HepG2 (cell line): ENCODE measurements at places on chromosomes 6 and 20. TPM values are rescaled to one million over a fixed set of nuclear protein-coding genes. Genes with fewer than 3 reads are reported as not detected.

The GJA1 gene
- not detected in 2 replicates for total RNA-seq

- no peak overlapping the region for H3K27ac ChIP-seq
- no peaks in the 10 kb centered on the region for H3K4me1 ChIP-seq
- no peak overlapping the region for H3K4me3 ChIP-seq
- H3K27me3 ChIP-seq, result no peaks in the 10 kb centered on the region; the same call in 2 of the 3 replicates
These were observed 94.4 kb downstream of the LAMP5 start for GRCh38 chr20:9608639-9609340.

GRCh38 chr6:39327507-39327906 lies 5.0 kb upstream of the KCNK16 start:
- H3K27ac ChIP-seq, result no peak overlapping the region
- H3K4me3 ChIP-seq, result no peak overlapping the region
- DNase-seq, result no peak
- peaks cover 17% of the 10 kb centered on the region; the same call in 2 of the 3 replicates for H3K27me3 ChIP-seq
- no peaks in the 10 kb centered on the region for H3K4me1 ChIP-seq
- H3K36me3 ChIP-seq, result no peaks in the 10 kb centered on the region

The PROKR2 gene
- total RNA-seq, result not detected in 2 replicates

DNA sequence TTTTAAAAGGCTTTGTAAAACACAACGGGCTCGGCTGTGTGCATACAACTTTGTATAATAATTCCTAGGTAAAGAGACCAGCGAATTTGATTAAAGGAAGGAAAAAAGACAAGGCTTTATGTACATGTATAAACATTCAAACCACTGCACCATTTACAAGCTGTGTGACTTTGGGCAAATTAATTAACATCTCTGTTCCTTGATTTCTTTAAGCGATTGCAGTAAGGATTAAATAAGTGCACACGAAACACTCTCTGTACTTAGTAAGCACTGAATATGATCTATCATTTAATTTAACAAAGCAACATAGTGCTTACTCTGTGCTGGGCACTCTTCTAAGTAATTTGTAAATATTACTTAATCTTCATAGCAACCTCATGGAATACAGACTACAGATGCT lies 19.5 kb upstream of the OCSTAMP start:
- peaks cover 23% of the 10 kb centered on the region for H3K4me1 ChIP-seq
- H3K27me3 ChIP-seq, result no peaks in the 10 kb centered on the region
- no peak overlapping the region for H3K4me3 ChIP-seq
- peaks cover 3% of the 10 kb centered on the region; the same call in 2 of the 3 replicates for H3K36me3 ChIP-seq

GRCh38 chr20:15379681-15380296 lies 1042.4 kb upstream of the FLRT3 start:
- H3K4me1 ChIP-seq, result no peaks in the 10 kb centered on the region
- no peak overlapping the region for H3K4me3 ChIP-seq
- no peak overlapping the region for H3K27ac ChIP-seq
- no peaks in the 10 kb centered on the region for H3K27me3 ChIP-seq
- H3K36me3 ChIP-seq, result no peaks in the 10 kb centered on the region

DNA sequence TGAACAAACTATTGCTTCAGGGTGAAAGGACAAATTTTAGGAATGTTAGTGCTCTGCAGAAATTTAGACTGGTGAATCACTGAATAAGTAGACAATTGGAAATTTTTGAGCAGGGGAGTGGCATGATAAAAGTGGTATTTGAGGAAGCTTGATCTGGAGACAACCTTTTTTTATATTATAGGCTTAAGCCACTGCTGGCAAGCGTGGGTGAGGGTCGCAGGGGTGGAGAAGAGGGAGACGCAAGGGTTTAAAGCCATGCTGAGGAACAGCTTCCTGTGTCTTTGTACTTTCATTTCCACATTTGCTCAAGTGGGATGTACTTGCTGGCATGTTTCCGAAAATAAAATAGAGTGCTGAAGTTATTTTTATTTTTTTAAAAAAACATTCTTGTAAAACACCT lies 23.7 kb downstream of the NCOA7 start:
- no peaks in the 10 kb centered on the region for H3K27me3 ChIP-seq
- peaks cover 36% of the 10 kb centered on the region for H3K4me1 ChIP-seq
- H3K36me3 ChIP-seq, result no peaks in the 10 kb centered on the region
- H3K4me3 ChIP-seq, result no peak overlapping the region
- DNase-seq, result no peak

DNA sequence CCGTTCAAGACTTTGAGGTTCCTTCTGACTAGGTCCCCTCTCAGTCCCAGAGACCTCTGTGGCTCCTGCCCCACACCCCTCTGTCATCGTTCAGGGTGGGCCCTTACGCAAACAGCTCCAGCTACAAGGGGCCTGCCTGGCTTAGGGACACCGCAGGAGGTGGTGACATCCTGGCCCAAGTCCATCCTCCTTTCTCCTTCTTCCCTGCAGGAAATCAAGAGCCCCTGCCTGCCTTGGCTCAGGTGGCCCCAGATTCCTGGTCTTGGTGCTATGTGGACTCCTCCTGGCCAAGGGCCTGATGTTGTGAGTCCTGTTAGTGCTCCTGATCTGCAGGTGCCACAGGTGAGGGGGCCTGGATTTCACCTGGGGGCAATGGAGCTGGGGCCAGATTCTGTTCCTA lies 8.1 kb downstream of the TREML4 start:
- H3K4me3 ChIP-seq, result no peak overlapping the region
- H3K27me3 ChIP-seq, result peaks cover 35% of the 10 kb centered on the region
- H3K36me3 ChIP-seq, result no peaks in the 10 kb centered on the region

DNA sequence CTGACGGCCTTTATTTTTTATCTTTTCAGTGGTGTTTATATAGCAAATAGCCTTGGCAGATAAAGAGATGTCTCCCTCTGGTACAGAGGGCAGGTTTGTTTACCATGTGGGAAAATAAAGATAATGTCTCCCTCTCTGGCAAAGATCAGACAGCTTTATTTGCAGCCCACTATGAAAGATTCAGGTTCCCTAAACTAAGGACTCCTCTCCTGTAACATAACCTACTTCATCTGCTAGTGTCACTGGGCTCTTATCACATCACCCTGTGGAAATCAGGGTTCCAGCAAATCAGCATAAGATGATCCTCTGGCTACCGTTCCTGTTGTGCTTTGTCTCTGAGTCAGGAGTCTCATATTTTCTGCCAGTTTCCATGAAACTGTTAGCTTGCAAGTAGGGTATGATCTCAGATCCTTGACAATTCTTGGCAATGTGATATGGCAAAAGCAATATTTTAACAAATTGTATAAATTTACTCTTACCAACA lies 3.1 kb downstream of the FBXL4 start:
- H3K27ac ChIP-seq, result peak overlapping the region; percentile 65
- H3K4me3 ChIP-seq, result peak overlapping the region; percentile 90; the same call in 1 of the 2 replicates
- DNase-seq, result peak; percentile 90
- H3K27me3 ChIP-seq, result no peaks in the 10 kb centered on the region; the same call in 2 of the 3 replicates
- H3K36me3 ChIP-seq, result no peaks in the 10 kb centered on the region
- peaks cover 50% of the 10 kb centered on the region for H3K4me1 ChIP-seq

The PTK6 gene
- not detected in 2 replicates for total RNA-seq

DNA sequence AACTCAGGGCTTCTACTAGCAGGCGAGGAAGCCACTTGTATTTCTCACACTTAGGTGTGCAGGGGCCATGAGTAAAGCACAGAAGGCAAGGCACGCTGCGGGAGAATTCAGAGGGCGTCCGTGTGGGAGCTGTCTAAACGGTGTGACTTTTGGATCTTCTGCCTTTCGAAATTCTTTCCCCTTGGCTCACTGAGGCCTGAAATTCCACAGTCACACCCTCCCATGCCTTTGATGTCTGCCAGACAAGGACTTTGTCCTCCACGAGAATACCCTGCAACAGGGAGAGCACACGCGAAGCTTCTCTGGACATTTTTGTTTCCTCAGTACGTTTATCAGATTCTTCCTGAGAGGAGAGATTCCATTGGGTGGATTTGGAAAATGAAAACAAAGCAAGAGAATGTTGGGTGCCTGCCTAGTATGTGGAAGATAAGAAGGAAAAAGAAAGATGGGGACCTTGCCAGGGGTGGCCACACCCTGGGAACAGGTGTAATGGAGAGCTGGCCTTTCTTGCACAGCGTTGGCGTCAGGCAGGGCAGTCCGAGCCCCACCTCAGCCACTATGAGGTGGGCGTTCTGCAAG lies 235.7 kb downstream of the MYLK4 start:
- peak overlapping the region; percentile 42 for H3K4me3 ChIP-seq
- DNase-seq, result peak; percentile 99
- no peaks in the 10 kb centered on the region for H3K27me3 ChIP-seq

The SLC23A2 gene
- 26.2 and 42.2 TPM in 2 replicates for total RNA-seq

- no peak for DNase-seq
- no peak overlapping the region for H3K4me3 ChIP-seq
- no peaks in the 10 kb centered on the region for H3K36me3 ChIP-seq
- H3K27me3 ChIP-seq, result peaks cover 37% of the 10 kb centered on the region
These were observed 130.7 kb downstream of the DLL1 start for GRCh38 chr6:170160031-170160627.

DNA sequence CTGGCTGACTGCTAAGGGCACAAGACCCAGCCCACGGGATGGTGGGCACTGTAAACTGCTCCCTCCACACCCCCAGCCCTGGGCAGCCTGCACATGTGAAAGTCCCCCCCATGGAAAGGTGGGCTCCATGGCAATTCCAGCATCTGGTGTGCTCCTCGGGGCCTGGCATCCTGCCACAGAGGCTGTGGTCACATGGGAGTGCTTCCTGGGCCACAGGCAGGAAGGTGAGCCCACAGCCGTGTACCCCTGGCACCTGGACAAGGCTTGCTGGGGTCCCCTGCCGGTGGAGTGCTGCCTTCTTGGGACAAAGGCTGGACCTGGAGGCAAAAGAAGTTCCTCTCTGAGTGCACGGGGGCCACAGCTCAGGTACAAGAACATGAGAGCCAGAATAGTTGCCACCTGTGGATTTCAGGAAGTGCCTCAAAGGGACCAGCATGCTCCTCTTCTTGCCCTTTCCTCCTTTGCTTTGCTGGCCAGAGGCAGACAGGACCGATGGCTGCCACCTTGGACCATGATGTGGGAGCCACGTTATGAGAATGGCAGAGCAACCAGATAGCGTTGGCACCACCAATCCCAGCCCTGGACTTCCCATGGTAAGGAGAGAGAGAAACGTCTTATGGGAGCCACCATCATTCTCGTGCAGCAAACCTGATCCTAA lies 120.2 kb upstream of the MLN start:
- no peak overlapping the region for H3K27ac ChIP-seq
- H3K4me1 ChIP-seq, result no peaks in the 10 kb centered on the region
- H3K4me3 ChIP-seq, result no peak overlapping the region
- no peak for DNase-seq
- H3K27me3 ChIP-seq, result no peaks in the 10 kb centered on the region; the same call in 1 of the 2 replicates

The CTCFL gene
- not detected in 2 replicates for total RNA-seq

- H3K27ac ChIP-seq, result no peak overlapping the region
- H3K27me3 ChIP-seq, result peaks cover 4% of the 10 kb centered on the region; the same call in 1 of the 3 replicates
- DNase-seq, result no peak
- peaks cover 37% of the 10 kb centered on the region for H3K4me1 ChIP-seq
- H3K36me3 ChIP-seq, result no peaks in the 10 kb centered on the region
These were observed 17.1 kb upstream of the SNTA1 start for GRCh38 chr20:33460711-33461110.

DNA sequence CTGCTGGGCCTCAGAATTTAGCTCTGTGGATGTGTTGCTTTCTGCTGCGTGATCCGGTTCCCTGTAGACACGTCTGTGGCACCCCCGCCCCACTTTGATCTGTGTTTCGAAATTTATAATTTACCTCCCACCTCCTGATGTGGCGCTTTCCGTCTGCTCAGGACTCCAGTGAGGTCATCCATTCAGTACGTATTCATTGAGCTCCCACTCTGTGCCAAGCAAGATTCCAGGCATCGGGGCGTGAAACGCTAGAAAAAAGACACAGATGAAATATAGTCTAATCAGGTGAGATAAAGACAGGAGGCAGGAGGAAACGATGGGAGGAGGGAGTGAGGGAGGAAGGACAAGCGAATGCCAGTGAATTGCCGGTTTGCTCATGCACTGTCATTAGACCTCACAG lies 431.9 kb upstream of the SULF2 start:
- H3K27ac ChIP-seq, result no peak overlapping the region
- no peak for DNase-seq
- no peaks in the 10 kb centered on the region for H3K36me3 ChIP-seq
- peaks cover 19% of the 10 kb centered on the region for H3K4me1 ChIP-seq
- peaks cover 3% of the 10 kb centered on the region; the same call in 1 of the 3 replicates for H3K27me3 ChIP-seq

DNA sequence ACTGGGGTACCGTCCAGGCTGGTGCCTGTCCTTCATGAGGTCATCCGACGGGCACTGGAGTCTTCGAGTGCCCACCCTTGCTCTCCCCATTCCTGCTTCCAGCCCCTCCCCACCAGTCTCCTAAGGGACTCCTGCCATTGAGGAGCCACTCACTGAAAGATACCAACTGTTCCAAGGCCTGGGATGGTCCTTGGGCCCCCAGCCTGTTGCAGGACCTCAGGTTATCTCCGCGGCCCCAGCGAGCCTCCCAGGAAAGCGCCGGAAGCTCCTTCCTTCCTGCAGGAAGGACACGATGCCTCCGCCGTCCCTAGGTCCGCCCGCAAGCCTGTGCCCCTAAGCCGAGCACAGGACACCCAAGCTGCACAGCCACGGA lies 1.2 kb downstream of the NKAIN4 start:
- peaks cover 28% of the 10 kb centered on the region for H3K27me3 ChIP-seq
- no peak overlapping the region for H3K27ac ChIP-seq
- H3K4me3 ChIP-seq, result no peak overlapping the region
- no peak for DNase-seq
- H3K36me3 ChIP-seq, result no peaks in the 10 kb centered on the region
- peaks cover 17% of the 10 kb centered on the region for H3K4me1 ChIP-seq

GRCh38 chr20:63216849-63217471 lies 1.0 kb upstream of the YTHDF1 start:
- H3K27ac ChIP-seq, result no peak overlapping the region
- peak overlapping the region; percentile 74 for H3K4me3 ChIP-seq
- peaks cover 43% of the 10 kb centered on the region for H3K27me3 ChIP-seq
- no peak for DNase-seq

GRCh38 chr6:137776786-137777686 lies 90.0 kb upstream of the TNFAIP3 start:
- H3K4me1 ChIP-seq, result peaks cover 26% of the 10 kb centered on the region
- H3K27ac ChIP-seq, result no peak overlapping the region
- no peaks in the 10 kb centered on the region for H3K27me3 ChIP-seq
- H3K36me3 ChIP-seq, result no peaks in the 10 kb centered on the region

The IL17A gene
- total RNA-seq, result not detected in 2 replicates

GRCh38 chr20:37881601-37882343 lies 21.2 kb upstream of the VSTM2L start:
- H3K27me3 ChIP-seq, result peaks cover 12% of the 10 kb centered on the region
- no peak overlapping the region; the same call in 1 of the 2 replicates for H3K4me3 ChIP-seq
- H3K36me3 ChIP-seq, result no peaks in the 10 kb centered on the region
- peaks cover 82% of the 10 kb centered on the region for H3K4me1 ChIP-seq

The GJA10 gene
- not detected in 2 replicates for total RNA-seq

GRCh38 chr6:118017301-118017848 lies 110.3 kb downstream of the SLC35F1 start:
- no peak for DNase-seq
- H3K4me1 ChIP-seq, result no peaks in the 10 kb centered on the region
- H3K36me3 ChIP-seq, result no peaks in the 10 kb centered on the region
- H3K27me3 ChIP-seq, result no peaks in the 10 kb centered on the region
- H3K27ac ChIP-seq, result no peak overlapping the region
